ENCODE measurements at places on chromosomes 6 and 20.

GRCh38 chr6:113707194-113707593 is 150.0 kb upstream of the MARCKS start:
- no peak for DNase-seq

DNA sequence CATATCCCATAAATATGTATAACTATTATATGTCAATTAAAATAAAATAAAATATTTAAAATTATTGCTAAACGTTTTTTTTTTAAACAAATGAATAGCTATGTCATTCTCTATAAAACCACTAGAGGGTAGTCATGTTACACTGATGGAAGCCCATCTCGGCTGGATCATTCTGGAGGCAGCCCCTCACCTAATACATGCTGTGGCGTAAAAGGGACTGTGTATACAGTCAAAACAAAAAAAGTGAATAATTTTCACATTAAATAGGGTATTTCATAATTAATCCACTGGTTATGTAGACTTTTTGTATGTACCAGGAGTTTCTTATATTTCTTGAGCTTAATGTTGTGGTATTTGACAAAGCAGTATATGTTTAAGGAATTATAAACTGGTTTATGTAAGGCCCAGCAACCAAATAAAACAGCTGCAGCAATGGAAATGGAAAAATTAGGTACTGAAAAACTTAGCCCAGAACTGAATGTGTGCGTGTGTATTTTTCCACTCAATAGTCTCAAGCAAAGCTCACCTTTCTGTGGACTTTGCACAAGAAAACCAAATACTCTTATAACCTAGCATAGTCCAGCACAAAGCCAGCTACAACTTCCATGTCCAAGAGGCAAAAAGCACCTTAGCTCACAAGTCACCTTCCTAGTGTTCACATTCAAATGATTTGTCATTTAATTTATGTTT is 81.7 kb downstream of the COL9A1 start:
- DNase-seq: no peak

- DNase-seq: no peak
These were observed 55.2 kb downstream of the PRDM13 start for GRCh38 chr6:99661870-99662269.

- DNase-seq: no peak
These were observed 162.7 kb upstream of the SGK1 start for GRCh38 chr6:134480593-134480992.

All from activated CD4-positive, alpha-beta T cell treated with anti-CD3 and anti-CD28 coated beads, Interleukin-2, amount 10 ng/mL, durations not matched to agents 24 days and 14 days (primary cell).